H1 (cell line): ENCODE measurements at places on chromosomes 12 and 14. TPM values are rescaled to one million over a fixed set of nuclear protein-coding genes. Genes with fewer than 3 reads are reported as not detected.

- DNase-seq: no peak
- H3K27ac ChIP-seq: no peak overlapping the region
- H3K4me3 ChIP-seq: no peak overlapping the region
- peaks cover 3% of the 10 kb centered on the region for H3K4me1 ChIP-seq
Measured at GRCh38 chr14:38206689-38207376, 871 bp upstream of the SSTR1 start.

GRCh38 chr12:65937806-65938205, 113.5 kb downstream of the HMGA2 start:
- H3K27ac ChIP-seq: no peak overlapping the region
- no peak for DNase-seq
- H3K4me3 ChIP-seq: no peak overlapping the region
- no peaks in the 10 kb centered on the region for H3K27me3 ChIP-seq

Gene NELL2
- total RNA-seq: 50.6 and 54.2 TPM in 2 replicates

DNA sequence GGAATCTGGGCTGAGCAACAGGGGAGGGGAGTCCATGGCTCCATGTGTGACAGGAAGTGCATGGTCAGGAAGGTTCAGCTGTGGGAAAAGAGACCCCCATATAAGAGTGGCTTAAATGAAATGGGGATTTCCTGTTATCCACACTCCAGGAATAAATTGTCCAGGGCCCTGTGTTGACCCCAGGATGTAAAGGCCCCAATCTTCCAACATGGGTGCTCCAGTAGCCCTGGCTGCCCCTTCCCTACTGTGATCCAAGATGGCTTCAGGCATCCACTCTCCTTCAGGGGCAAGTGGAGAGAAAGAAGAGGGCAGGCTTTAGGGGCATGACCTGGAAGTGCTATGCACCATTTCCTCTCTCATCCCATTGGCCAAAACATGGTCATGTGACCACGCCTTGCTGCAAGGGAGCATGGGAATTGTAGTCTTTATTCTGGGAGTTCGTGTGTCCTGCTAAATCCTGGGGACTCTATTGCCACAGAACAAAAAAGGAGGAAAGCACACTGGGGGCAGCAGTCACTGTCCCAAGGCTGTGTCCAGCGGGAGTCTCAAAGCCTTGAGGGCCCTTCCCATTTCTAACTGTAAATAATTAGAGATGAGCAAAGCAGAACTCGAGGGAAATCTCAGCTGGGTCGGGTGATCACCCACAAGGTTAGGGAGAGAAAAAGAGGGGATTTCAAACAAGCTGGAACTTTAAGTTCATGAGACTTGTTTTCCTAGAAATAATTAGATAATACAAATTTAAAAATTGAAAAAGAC, 289.2 kb downstream of the ADGRD1 start:
- H3K4me1 ChIP-seq: no peaks in the 10 kb centered on the region
- no peaks in the 10 kb centered on the region for H3K36me3 ChIP-seq
- H3K4me3 ChIP-seq: no peak overlapping the region
- no peak overlapping the region for H3K27ac ChIP-seq

DNA sequence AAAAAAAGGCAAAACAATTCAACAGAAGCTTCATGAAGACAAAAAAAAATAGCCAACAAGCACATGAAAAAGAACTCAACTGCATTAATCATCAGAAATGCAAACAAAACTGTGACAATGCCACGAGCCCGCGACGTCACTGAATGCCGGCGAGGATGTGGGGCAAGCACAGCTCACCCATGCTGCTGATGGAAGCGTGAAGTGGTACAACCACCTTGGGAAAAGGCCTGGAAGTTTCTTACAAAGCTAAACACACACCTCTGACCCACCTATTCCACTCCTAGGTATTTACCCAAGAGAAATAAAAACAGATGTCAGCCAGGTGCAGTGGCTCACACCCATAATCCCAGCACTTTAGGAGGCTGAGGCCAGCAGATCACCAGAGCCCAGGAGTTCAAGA, 10.5 kb downstream of the BTBD6 start:
- H3K27ac ChIP-seq: no peak overlapping the region
- H3K27me3 ChIP-seq: no peaks in the 10 kb centered on the region
- no peaks in the 10 kb centered on the region for H3K36me3 ChIP-seq
- H3K4me1 ChIP-seq: no peaks in the 10 kb centered on the region
- DNase-seq: no peak

DNA sequence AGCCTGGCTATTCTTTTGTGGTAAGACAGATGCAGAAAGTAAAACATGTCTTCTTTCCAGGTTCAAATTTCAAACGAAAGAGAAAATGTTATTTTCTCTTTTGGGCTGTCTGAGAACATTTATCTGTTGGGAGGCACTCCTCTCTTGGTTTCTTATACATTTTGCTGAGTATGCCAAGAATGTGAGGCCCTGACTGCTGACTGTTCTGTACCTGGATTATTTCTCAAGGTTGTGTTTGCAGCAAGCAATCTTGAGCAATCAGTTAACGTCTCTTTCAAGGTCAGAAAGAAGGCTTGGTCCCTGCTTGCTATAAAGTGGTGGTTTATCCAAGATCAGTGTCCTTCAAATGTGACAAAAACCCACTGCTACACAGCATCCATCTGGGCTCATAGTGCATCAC, 9.8 kb downstream of the SSTR1 start:
- H3K4me1 ChIP-seq: no peaks in the 10 kb centered on the region; the same call in 1 of the 2 replicates
- no peaks in the 10 kb centered on the region for H3K36me3 ChIP-seq
- no peak overlapping the region for H3K27ac ChIP-seq

DNA sequence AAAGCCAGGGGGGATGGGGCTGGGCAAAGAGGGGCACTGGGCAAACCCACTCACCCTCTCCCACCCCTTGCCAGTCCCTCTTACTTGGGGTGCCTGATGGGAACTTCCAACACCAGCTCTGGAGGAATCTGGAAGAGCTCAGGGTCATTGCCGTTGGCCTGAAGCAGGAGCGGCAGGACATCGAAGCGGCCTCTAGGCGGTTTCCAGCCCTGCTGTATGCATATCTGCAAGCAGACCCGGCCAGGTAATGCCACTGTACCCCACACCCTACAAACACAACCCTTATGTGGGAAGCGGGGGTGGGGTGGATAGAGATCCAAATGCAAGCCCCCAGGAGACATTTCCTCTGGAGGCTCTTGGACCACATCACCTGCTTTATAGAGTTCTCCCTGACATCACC, 83.6 kb downstream of the NOS1 start:
- DNase-seq: no peak
- H3K27me3 ChIP-seq: no peaks in the 10 kb centered on the region
- H3K36me3 ChIP-seq: no peaks in the 10 kb centered on the region

DNA sequence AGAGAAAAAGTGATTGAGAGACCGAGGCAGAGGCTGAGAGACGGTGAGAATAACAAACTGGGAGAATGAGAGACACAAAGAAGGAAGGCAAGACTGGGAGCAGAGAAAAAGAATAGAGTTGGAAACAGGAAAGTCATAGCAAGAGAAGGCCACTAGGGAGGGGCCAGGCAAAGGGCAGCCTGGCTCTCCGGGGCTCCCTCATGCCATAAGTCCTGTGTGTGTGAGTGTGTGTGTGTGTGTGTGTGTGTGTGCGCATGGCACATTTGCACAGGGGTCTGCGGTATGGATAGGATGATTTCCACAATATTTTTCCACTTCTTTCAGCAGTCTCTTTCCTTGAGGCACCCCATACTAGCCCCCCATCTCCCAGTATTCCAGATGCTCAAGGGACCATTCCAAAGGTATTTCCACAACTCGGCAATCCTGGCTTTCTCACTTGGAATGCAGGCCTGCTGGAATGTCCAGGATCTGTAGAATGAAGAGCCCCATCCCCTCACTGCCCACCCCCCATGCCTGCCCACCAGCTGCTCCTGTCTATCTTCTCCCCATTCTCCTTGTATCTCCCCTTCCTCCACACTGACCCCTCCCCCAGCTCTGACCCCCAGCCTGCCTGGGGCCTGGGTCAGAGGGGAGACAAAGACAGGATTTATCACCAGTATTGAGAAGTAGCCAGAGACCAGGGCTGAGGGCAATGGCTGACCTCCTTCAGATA, 9.0 kb downstream of the GPR84 start:
- H3K4me3 ChIP-seq: no peak overlapping the region
- peaks cover 76% of the 10 kb centered on the region for H3K4me1 ChIP-seq
- H3K36me3 ChIP-seq: no peaks in the 10 kb centered on the region
- H3K27ac ChIP-seq: no peak overlapping the region; the same call in 1 of the 2 replicates
- no peaks in the 10 kb centered on the region for H3K27me3 ChIP-seq

Gene MEG3
- total RNA-seq: 1.1 and 1.3 TPM in 2 replicates

GRCh38 chr14:52351233-52352060, 37.3 kb downstream of the PTGER2 start:
- H3K4me1 ChIP-seq: no peaks in the 10 kb centered on the region
- no peaks in the 10 kb centered on the region for H3K27me3 ChIP-seq
- no peak for DNase-seq
- H3K4me3 ChIP-seq: no peak overlapping the region

Gene PHETA1
- total RNA-seq: 12.3 and 13.7 TPM in 2 replicates

Gene HOTAIR
- not detected in 2 replicates for total RNA-seq

Gene MARK3
- total RNA-seq: 76.6 and 76.9 TPM in 2 replicates
